Stimulated activated CD4-positive, alpha-beta T cell treated with anti-CD3 and anti-CD28 coated beads, TNF-alpha, amount 100 ng/mL, for 24 hours (primary cell): ENCODE measurements at places on chromosomes 7 and 10.

GRCh38 chr10:1598393-1599153 is 138.8 kb downstream of the ADARB2 start:
- no peak for DNase-seq

GRCh38 chr7:39321909-39322498 is 244.2 kb upstream of the YAE1 start:
- DNase-seq: no peak

GRCh38 chr7:25055520-25056220 is 69.4 kb downstream of the CYCS start:
- no peak for DNase-seq

DNA sequence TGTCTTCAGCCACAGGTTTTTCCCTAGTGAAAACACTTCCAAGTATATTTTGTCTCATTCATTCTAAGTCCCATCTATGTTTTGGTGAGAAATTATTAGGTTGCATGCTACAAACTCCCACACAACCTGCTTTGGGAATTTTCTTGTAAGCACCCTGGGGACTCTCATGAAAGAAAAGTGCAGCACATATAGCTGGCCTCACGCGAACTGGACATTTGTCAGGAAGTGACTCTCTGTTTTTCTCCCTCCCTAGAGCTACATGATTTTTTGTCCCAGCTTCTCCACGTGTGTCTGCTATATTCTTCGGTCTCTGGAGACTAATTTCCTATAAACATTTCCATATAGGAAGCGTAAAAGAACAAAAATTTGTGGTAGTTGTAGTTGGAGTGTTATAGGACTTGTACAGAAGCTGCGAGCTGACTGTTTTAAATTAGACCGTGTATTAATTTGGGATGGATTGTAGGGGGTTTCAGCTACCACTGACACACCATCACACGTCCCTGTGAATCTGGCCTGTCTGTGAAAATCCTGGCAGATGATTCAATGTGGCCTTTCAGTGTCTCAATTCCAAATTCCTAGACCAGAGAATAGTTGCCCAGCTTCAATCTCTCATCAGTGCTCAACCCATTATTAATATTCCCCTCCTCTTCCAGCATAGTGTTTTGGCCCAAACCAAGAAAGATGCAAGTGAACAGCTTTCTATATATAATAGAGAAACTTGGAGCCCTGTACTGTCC is 40.2 kb downstream of the ARL4A start:
- DNase-seq: no peak

DNA sequence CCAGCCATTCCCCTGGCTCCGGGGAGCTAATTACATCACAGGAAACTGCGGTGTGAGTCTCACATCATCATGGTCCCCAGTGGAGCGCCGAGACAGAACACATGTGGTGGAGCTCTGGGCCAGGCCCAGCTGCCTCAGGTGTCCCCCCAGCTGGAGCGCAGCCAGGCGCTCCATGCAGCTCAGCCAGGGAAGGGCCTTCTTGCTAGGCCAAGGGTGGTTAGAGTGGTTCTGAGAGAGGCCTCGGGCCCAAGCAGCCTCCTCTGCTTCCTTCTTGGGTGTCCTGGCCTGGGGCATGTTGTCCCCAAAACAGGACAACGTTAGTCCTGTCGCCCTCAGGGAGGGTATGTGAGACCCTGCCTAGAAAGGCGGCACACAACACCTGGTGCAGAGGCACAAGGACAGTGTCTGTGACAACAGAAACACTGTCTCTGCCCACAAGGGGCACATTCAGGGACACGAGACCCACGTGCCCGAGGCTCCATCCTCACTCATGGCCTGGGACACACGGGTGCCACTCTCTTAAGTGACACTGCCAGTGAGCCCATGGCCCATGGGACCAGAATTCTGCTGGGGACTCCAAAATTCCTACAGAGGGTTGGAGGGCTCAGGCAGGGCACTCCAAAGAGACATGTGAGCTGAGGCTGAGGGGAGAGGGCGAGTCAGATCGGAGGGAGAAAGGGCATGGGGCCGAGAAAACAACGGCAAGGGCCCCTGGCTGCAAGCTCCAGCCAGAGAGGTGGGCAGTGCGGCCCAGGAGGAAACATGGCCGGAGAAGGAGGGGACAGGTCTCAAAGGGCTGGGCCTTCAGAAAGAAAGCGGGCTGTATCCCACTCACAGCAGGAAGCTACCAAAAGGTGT is 37.0 kb upstream of the RET start:
- no peak for DNase-seq
